ENCODE measurements at places on chromosomes 5 and 9.

GRCh38 chr5:133112026-133112660, 60.3 kb downstream of the HSPA4 start:
- DNase-seq = no peak

DNA sequence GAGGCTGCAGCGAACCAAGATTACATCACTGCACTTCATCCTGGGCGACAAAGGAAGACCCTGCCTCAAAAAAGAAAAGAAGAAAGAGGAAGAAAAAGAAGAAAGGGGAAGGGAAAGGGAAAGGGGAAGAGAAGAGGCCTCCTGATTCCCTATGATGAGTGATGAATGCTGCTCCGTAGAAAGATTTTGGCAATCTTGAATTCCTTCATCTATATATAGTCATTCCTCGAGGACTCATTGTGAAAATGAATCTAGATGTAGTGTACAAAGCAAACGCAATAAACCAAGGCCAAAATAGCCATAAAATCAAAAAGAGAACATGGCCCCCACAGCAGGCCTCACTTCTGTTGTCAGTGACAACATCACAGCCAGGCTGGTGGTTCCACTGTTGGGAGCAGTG, 218.0 kb downstream of the DCP2 start:
- DNase-seq = no peak

DNA sequence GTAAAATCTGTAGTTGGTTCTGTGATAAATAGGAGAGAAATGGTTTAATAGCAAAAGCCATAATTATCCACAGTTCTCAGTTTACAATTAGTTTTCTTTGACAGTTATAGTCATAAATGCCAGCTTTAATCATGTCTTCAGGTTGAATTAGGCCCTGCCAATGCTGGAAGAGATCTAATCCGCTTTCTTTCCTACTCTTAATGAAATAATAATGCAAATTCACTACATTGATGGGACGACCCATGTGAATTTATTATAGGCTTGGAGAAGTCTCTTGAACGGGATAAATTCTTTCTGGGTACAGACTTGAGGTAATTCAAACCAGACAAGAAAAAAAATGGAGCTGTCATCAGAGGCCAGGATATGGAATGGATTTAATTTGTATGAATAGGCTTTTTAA, 950.4 kb downstream of the EFNA5 start:
- DNase-seq = no peak

- no peak for DNase-seq
Observed at GRCh38 chr9:34541540-34541939, 18.8 kb upstream of the ENHO start.

- no peak for DNase-seq
Observed at GRCh38 chr5:174732036-174733020, 7.9 kb downstream of the MSX2 start.

DNA sequence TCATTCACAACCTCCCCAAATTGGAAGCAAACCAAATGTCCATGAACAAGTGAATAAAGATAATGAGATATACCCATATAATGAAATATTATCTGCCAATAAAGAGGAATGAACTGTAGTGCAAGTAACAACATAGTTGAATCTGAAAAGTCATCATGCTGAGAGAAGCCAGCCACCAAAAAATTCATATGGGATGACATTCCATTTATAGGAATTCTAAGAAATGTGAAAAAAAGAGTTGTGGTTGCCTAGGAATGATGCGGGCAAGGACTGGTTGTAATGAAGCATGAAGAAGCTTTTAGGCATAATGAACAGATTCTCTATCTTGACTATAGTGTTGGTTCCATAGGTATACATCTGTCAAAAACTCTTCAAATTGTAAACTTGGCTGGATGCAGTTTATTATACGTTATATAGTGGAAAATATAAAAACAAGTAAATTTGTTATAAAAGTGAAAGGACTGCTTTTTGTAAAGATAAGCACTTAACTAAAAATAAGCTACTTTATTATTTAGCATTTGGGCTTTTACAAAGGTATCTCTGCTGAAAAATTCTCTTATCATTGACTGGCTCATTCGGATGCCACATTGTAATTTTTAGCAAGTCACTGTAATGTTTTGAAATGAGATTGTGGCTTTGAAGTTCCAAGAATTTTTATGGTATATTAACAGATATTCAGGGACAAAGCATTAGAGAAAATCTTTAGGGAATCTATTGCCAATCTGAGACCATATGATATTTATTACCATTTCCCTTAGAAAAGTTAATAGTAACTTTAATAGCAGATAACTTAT, 21.2 kb upstream of the TTC23L start:
- DNase-seq = no peak

DNA sequence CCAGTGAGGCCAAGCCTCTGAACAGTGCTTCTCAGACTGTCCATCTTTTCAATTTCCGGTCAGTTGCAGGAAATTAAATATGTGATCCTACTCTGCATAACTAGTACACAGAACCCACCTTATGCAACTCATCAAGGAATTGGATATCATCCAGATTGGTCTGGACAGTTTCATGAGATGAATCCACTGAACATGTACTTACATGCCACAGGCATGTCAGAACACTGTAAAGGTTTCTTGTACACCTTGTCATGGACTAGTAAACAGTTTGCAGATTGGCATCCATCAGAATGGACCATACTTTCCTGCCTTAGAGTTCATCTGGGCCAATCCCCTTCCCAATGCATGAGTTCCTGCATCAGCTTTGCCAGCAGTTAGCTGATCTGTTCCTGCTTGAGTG, 30.4 kb downstream of the GARNL3 start:
- DNase-seq = no peak

DNA sequence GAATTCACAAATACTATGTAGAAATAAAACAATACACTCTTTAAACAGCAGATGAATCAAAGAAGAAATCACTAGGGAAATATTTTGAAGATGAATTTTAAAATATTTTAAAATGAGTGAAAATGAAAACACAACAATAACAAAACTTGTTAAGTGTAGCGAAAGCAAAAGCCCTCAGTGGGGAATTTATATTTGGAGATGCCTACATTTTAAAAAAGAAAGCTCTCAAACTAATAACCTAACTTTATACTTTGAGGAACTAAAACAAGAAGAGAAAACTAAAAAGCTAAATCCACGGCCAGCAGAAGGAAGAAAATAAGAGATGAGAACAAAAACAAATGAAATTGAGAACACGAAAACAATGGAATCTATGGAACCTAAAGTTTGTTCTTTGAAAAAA, 22.7 kb downstream of the SPDL1 start:
- no peak for DNase-seq

DNA sequence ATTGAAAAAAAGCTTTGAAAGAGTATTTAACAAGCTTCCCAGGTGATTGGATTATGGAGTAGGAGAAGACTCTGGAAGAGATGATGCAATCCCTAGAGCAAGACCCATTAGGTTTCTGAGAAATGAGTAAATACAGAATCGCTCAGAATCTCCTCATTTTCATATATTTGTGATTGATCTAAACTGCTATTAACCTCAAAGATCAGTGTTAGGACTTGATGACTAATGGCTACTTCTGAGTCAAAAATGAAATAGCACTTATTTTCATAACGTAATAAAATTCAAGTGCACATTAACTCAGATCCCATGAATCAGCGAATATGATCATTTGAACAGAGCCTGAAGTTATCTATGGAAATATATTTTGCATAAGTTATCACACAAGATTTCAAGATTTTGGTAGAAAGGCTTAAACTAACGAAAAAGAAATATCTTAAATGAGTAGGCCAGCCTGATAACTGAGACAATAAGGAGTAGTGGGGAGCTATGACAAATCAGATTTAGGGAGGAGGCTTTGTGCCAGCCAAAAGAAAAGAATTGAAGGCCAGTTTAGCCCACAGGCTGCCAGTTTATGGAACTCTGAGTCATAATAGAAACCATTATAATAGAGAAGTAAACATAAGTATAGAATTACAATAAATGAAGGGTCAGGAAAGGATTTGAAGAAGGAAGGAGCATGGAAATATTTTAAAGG, 106.7 kb upstream of the OSMR start:
- DNase-seq = no peak

GRCh38 chr9:22992780-22993179, 546.2 kb downstream of the DMRTA1 start:
- DNase-seq = no peak

DNA sequence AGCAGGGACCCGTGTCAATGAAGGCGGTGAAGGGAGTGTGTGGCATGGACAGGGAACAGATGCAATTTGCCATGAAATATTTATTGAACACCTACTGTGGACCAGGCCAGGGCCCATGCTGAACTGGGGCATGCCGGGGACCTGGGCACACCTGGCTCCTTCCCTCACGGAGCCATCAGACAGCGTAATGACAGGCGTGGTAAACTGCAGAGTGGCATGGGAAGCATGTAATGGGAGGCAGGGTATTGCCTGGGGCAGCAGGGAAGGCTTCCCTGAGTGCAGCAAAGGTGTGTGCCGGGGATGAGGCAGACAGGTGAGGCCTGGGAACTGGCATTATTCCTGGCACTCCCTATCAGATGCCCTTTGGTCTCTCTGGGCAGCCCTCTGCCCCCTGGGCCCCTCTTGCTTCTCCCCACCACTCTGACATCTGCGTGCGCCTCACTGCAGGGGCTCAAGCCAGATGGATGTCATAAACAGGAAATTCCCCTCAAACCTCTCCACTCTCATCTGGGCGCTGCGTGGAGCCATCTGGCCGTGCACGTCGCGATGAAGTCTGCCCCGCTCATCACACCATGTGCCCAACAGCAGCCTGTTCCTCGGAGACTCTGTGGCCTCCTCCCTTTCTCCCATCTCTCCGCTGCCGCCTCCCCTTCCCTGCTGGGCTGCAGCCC, 67.6 kb downstream of the HMCN2 start:
- DNase-seq = no peak

GRCh38 chr5:83553000-83553486, 81.5 kb downstream of the VCAN start:
- no peak for DNase-seq

DNA sequence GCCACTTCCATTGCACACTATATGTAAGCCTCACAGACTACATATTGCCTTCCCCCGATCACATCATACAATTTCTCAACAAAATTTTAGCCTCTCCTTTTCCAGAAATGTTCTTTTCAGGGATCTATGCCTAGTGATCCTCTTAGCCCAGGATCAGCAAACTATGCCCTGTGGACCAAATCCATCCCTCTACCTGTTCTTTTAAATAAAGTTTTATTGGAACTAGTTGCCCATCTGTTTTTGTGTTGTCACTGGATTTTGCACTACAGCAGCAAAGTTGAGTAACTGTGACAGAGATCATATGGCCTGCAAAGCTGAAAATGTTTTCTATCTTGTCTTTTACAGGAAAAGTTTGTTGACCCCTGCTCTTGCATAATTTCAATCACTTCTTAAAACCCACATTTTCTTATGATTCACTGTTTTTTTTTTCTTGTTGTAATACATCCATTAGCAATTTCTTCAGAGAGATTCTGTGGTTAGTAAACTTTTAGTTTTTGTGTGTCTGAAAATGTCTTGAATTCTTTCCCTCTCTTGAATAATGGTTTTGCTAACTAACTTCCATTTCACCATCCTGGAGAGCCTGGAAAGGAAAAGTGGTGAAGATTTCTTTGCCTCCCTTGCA, 7.1 kb downstream of the TXNDC8 start:
- DNase-seq = no peak

DNA sequence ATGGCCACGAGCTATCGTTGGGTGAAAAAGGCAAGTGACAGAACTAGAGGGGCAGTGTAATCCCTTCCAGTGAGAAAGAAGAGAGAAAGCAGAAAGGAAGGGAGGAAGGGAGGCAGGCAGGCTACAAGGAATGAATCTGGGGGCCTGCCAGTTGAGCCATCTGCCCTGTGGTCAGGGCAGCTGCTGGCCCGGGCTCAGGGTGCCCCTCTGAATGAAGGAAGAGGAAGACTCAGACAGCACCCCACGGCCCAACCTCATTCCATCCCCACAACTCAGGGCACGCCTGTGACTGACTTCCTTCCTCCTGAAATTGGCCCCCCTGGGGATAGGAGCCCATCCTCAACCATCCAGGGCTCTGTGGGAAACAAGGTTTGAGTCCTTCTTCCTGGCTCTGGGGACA, 20.3 kb upstream of the FLT4 start:
- DNase-seq = no peak

GRCh38 chr9:104931256-104931655, 3.3 kb upstream of the ABCA1 start:
- no peak for DNase-seq

GRCh38 chr5:137581776-137582175, 82.7 kb upstream of the SPOCK1 start:
- no peak for DNase-seq

DNA sequence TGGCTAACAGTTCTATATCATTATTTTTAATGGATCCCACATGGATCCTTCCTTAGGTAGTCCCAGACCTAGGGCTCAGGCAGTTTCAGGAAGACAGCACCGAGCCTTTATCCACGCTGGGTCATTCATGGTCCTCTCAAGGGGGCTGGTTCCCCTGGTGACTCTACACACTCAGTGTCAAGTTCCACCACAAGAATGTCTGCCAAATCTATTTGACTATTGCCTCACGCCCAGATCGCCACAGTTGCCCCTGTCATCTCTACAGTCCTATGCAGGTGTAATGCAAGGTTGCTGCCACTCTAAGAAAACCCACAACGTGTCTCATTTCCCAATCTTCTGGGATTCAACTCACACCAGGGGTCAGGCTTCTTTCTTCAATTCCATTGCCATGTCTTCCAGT, 8.0 kb upstream of the ZNF366 start:
- no peak for DNase-seq

DNA sequence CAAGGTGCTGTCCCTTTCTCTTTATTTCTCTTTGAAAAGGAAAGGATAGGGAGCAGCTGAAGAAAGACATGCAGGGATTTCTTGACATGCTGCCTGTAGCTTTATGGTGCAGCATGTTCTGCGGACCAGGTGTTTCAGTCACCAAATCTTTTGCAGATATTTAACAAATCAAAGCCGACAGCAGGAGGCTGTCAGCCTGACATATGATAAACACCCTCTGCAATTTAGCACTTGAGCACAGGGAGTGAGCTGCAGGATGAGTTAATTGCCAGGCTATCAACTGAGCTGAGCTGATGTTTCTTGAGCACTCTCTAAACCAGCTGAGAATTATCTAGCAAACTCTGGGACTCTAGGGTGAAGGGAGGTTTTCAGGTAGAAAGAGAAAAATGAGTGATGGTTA, 212.8 kb upstream of the ATP10B start:
- DNase-seq = no peak

GRCh38 chr9:96619124-96619465, 548 bp downstream of the CDC14B start:
- no peak for DNase-seq

DNA sequence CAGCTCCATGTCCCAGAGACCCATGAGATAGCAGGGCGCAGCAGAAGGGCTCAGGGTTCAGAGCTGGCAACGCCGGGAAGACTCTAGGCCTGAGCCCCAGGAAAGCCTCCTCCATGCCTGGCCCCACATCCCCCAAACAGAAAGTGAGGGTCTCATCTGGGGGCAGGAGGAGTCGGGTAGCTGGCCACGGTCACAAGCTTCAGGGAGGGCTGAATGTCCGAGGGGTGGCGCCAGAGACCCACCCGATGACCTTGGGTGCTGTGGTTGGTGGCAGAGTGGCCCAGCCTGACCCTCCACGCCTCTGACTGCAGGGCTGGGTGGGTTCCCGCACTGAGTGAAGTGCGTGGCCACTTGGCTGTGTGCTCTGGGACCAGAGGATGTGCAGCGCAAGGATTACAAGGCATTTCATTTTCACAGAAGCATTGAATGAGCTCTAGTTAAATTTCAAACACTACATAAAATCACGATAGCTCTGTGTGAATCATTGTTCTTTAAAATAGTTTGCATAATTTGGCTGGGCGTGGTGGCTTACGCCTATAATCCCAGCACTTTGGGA, 3.0 kb downstream of the C8G start:
- DNase-seq = peak; percentile 52

All from endothelial cell (in vitro differentiated cells).